ENCODE measurements at places on chromosomes 7 and 10.

DNA sequence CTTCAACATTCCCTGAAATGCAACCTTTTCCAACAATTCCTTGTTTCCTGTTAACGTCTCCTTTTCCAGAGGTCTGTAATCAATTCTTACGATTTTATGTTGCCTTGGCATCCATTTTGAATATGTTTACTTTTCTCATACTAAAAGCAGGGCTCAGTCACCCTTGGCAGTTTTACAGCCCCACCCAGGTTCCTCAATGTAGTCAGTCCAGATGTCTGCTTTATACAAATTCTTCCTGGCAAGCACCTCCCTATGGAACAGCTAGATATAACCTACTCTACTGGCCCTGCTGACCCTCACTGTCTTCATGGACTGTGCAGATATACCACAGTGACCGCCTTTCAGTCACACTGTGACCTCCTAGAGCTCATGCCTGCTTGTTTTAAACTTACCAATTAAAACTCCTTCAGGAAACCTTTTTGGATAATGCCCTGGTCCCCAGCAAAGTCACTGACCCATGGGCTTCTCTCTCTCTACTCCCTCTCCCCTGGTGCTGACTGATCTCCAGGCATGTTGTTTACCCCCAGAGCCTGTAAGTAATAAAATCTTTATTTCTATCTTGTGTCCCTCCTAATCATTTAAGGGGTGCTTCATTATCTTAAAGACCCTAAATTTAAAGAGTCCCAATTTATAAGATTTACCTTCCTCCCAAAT is 147.1 kb upstream of the STEAP1 start:
- no peak for DNase-seq

GRCh38 chr10:50990568-50991455 is 83.5 kb upstream of the PRKG1 start:
- DNase-seq, result no peak

DNA sequence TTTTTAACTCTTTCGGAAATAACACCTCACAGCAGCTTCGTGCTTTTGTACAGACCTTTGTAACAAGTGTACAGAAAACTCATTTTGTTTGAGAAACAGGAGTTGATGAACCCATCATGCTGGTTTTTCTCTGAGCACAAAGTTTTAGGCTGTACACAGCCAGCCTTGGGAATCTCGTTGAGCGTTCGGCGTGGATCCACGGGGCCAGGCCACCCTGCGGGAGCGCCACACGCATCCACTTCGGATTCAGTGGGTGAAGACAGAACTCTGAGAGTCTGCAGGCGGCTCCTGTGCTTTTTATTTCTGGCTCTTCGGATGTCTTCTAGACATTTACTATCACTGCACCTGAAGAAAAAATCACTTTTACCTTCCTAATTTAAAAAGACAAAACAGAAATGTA is 131.2 kb downstream of the SMURF1 start:
- DNase-seq, result no peak

DNA sequence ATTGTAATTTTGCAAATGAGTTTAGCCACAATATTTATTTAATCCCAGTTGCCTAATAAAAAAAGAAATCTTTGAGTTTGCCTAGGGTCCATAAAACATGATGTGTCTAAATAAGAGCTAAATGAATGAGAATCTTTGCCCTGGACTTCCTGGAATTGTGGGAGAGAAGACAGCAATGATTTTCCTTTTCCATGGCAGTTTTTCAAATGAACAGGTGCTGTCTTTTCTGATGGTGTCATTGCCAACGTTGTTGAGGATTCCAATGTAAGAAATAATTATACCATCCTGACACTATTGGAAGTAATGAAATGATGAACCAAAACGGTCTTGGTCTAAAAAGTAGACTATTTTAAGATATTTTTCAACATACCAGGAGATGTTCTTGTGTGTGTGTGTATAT is 984.7 kb upstream of the CELF2 start:
- DNase-seq, result no peak

GRCh38 chr7:26862834-26863233 is 1.6 kb downstream of the SKAP2 start:
- no peak for DNase-seq

- no peak for DNase-seq
Measured at GRCh38 chr10:50400694-50401093, 149.4 kb upstream of the ASAH2 start.

GRCh38 chr7:15399441-15399840 is 162.4 kb downstream of the AGMO start:
- no peak for DNase-seq

DNA sequence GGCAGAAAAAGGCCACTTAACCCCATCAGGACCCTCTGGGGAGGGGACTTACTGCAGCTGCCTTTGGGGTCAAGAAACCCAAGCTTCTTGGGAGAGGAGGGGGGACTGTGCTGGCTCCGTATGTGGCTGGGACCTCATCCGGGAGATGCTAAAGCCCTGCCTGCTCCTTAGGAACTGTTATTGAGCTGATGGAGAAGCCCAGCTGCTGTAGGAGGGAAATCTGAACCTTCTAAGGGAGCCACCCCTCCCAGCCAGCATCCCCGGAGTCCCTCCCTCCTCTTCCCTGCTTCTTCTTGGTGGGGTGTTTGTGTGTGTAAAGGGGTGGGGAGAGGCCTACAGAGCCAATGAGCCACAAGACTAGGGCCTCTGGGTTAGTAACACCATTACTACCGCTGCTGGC is 8.2 kb downstream of the KCNIP2 start:
- no peak for DNase-seq

DNA sequence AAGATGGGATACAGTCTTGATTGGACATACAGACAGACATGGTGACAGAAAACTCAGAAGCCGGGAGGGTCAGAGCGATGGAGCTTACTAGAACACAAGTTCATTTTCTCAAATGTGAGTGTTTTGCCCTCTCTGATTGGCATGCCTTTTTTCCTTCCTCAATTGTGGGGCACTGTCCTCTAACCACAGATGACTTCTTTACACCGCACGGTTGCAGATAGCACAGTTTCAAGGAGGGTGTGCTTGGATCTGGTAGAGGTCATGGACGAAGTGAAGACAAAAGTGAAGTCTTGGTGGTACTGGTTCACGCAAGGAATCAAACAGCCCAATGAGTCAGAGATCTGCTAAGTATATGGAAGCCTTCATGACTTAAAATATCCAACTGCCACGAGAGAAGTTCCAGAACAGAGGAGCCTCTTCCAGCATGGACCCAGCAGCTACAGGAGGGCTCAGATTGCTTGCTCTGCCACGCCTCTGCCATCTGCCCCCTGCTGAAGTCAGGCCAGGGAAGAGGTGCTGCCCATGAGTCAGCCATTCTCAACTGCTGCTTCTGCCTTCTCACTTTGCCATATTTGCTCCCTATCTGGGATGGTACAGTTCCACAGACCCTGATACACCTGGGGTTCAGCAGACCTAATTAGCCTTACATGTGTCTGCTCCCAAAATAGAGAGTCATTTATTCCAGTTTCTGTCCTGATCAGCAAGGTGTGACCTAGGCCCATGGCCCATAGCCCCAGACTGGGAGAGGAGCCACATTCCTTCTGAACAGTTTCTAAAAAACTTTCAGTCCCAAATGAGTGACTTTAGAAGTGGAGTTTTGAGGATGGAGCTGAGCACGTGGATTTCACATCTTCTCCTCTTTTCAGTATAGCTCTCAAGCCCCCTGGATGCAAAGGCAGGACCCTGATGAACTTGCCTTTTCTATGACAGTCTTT is 413.8 kb downstream of the KCNMA1 start:
- no peak for DNase-seq

DNA sequence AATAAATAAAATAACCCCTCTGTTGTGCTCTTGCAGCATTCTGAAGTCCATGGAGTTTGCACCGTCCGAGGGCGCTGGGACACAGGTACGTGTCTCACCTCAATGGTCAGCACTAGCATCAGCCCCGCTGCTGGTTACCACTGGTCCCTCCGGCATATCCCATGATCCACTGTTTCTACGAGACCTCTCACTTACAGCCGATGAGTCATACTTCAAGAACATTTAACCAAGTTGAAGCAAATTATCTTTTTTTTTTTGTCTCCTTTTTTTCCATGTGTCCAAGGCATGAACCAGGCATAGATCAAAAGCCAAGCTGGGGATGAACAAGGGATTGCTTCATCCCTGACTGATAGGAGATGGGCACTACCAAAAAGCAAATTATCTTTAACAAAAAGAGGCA is 92.9 kb upstream of the SH2B2 start:
- DNase-seq, result no peak

DNA sequence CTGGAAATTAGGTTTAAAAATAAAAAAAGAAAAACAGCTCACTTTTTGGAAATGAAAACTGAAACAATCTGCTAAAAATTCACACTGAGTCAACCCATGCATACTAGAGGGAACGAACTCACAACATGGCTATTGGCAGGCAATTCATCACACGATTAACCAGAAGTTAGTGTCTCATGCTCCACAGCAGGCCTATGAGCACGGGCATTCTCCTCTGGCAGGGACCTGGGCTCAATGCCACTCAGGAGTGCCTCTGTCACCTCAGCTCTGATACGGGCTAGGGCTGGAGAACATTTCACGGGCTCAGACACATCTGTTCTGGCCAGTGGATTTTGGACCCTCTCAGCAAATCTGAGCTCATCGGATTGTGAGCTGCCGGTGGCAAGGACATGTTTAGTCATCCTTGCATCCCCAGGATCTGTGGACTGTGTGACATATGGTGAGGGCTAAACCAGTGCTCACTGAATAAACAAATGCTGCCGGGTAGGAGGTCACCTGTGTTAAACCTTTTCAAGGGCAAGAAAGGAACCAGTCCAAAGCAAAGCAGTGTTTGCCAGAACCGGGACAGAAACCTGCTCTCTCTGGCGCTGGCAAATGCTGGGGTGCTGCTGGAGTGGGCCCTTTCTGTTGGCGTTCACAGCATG is 40.1 kb downstream of the POLR3A start:
- DNase-seq, result no peak

GRCh38 chr7:70710011-70710480 is 421.9 kb upstream of the GALNT17 start:
- no peak for DNase-seq

DNA sequence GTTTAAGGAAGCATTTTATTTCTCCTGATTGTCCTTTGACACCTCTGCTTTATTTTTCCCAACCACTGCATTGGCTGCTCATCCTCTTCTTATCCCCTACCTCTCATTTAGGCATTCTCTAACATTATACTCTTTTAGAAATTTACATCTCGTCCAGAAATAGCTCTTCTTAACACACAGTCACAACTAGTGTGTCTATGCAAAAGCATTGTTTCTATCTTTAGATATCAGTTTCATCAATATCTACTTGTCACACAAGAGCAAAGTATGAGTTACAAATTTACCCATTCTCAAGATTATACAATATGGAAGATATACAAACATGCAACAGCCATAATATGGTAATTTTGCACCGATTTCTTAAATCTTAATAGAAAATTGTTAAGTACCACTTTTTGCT is 35.7 kb upstream of the MDFIC start:
- no peak for DNase-seq

GRCh38 chr10:52400562-52400961 is 86.5 kb downstream of the DKK1 start:
- DNase-seq, result no peak

- DNase-seq, result no peak
Measured at GRCh38 chr10:22791665-22792064, 77.3 kb upstream of the PIP4K2A start.

GRCh38 chr7:74269757-74270277 is 15.6 kb upstream of the RFC2 start:
- DNase-seq, result peak; percentile 56

DNA sequence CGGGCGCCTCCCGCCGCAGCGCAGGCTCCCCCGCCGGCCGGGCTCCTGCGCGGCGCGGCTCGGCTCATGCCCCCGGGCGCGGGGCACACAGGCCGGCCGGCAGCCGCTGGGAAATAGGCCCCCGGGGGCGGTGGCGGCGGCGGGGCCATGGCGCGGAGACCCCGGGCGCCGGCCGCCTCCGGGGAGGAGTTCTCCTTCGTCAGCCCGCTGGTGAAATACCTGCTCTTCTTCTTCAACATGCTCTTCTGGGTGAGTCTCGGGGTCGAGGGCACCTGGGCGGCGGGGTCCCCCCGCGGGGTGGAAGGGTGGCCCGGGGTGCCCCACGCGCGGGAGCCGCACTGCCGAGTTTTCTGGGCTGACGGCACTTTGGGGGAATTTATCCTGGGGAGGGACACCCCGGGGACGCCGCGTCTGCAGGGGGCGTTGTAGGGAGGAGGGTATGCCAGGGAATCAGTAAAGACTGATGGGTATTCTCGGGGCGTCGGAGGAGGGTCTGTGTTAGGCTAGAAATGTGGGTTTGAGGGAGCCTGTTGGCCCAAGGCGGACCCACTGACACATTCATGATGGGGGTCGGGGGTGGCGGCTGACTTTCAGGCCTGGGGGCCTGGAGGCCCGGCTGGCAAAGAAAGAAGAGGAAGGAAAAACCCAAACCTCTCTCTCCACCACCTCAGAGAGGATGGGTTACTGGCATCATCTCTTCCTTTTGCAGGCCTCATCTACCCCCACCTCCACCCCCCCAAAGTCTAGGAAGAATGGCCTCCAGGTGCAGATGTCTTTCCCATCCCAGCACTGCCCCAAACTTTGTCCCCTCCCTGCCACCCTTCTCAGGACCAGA is 544 bp downstream of the TSPAN33 start:
- DNase-seq, result no peak

- no peak for DNase-seq
Measured at GRCh38 chr7:106129291-106129690, 17.2 kb upstream of the SYPL1 start.

DNA sequence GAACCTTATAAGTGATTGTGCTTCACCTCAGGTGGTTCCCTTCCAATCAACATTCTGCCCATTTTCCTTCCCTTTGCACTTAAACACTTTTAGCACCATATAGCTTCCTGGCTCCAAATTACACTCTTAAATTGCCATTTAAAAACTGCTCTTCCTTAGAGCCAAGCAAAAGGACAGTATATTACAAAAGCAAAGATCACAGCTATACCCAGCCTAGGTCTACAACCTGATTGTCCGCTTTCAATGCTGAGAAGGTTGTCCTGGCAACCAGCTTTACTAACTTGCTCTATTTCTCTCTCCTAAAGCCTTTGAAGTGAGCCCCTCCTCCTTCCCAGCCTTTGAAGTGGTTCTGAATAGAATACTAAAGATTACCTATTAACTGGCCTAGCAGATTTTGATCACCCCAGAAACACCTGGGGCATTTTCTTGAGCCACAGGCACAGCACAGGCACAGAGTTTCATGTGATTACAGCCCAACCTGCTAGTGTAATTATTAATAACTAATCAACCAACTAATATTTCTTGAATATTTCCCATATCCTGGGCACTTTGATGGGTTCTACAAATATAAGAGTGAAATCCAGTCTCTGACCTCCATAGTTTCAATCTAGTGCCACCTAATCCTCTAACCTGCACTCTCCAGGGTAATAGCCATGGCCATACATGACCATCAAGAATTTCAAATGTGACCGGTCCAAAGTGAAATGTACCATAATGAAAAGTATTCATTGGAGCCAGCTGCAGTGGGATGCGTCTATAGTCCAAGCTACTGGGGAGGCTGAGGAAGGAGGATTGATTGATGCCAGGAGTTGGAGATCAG is 63.6 kb upstream of the TRIM24 start:
- DNase-seq, result no peak

Data from CD4-positive, alpha-beta T cell treated with Interferon alpha-2 for 1 hour (primary cell).